ENCODE measurements at places on chromosomes 5 and 9.
A peak's percentile ranks its signal among the peaks of the same experiment; 100 is the strongest.

GRCh38 chr9:17832812-17833211, 253.9 kb downstream of the SH3GL2 start:
- no peak for DNase-seq

DNA sequence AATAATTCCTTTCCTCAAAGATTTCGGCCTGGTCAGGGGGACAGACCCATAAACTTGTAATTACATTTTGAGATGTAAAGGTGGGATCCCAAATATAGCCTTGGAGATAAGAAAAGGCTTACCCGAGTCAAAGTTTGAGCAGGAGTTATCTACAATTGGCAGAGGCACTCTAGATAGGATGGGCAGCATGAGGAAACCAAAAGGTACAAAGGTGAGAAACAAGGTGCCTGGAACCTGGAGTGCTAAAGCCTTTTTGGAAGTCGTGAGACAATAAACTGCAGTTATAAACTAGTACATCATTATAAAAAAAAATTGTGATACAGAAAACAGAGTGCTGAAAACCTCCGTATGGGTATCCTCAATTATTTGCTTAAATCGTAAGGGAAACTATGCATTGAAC, 212.4 kb downstream of the EFNA5 start:
- DNase-seq, result no peak

DNA sequence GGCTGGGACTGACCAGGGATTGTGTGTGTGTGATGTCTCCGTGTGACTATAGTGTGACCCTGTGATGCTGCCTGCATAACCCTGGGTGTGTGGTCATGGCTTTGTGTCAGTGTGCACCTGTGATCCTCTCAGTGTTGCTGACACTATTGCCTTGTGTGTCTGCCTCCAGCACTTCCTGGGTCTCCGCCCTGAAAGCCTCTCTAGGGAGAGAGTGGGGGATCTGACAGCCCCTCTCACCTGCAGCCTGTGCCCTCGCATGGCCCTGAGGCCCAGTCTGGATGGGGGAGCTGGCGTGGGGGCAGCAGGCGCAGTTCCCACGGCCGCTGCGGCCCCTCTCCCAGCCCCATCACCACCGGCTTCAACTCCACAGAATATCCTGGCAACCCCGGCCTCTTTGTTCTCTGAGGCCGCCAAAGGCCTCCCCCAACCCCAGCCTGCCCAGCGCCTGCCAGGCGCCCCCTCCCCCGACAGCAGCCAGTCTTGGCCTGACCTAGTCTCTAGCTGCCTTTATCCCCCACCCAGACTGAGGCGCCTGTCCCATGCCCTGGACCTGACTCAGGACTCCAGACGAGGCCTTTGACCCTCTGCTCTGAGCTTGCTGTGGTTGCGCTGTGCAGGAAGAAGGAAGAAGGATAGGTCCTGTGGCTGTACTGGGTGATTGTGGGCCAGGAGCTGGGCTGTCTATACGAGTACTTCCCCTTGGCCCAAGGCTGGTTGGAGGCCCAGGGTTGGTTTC, 38.7 kb downstream of the CXXC5 start:
- DNase-seq, result no peak

GRCh38 chr9:121885345-121885901, 207.7 kb downstream of the TTLL11 start:
- no peak for DNase-seq

GRCh38 chr5:7426284-7426683, 30.3 kb downstream of the ADCY2 start:
- no peak for DNase-seq

- no peak for DNase-seq
These were observed 275.7 kb upstream of the DAB2 start for GRCh38 chr5:39700523-39700922.

DNA sequence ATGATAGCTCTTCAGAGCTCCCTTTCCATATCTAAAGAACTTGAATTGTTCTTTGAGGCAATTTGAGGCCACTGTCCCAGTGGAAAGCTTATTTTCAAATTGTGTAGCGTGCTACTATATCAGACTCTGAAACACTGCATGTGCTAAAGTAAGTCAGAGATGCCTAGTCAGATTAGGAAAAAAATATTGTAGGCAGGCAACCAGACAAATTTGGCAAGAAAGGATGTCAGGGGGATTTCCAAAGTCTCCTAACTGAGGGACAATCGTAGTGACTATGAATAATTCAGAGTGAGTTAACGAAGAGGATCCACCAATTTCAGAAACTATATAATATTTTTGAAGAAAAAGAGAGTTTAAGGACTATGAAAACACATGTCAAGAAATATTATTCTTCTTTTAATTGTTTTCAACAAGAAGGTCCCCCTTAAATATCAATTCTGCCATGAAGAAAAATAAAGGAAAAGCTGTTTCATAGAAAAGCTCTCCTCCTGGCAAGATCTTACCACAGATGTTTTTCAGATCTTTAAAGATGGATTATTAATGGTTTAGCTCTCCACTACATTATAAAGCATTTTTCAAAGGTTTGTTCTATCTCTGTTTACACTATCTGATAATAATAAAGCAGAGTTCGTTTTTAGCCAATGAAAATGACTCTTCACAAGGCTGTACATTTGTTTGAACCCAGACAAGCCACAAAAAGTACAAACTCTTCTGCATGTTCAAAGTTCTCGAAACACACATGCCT, 273.5 kb upstream of the PTGER4 start:
- no peak for DNase-seq

DNA sequence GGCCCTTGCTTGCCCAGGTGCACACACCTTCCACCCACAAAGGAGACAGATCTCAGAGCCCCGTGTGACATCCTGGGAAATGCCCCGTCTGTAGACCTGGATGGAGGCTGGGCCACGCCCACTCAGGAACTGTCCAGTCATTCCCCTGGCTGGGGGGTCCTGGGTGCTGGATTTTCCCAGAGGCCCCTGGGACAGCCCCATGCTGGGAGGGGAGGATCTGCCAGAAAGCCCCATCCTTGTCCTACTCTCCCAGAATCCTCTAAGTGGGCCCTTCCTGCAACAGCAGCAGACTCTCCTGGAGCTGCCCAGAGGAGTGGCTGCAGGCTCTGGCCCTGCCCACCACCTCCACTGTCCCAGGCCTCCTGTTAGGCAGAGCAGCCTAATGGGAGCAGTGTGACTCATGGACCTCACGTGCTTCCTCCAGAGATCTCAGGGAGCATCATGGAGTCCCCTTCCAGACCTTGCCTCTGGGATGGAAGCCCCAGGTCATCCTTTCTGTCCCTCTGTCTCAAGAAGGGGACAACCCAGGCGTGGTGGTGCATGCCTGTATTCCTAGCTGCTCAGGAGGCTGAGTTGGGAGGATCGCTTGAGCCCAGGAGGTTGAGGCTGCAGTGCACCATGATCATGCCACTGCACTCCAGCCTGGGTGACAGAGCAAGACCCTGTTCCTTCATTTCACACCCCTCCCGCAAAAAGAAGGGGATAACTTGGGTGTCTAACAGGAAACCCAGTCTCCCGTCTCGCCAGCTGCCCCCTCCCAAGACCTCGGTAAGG, 51.7 kb downstream of the JADE2 start:
- DNase-seq, result no peak

- no peak for DNase-seq
These were observed 56.8 kb downstream of the PUM3 start for GRCh38 chr9:2787065-2787464.

DNA sequence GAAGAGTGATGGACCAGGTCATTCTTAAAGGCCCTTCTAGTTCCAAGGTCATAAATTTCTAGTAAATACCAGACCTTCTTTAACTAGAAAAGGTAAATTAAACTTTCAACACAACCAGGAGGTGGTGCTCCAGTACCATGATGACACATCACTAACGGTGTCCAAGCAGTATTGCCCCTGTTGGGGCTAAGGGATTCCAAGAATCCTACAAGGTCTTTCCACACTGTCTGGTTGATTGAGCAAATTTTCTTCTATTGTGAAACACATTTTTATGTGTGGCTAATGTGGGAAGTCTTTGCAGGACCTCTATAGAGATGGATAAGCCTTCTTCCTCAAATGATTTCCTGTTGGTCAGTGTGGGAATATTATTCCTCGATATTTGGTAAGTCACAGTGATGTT, 459.6 kb upstream of the PAPPA start:
- DNase-seq, result no peak

- peak; percentile 9 for DNase-seq
These were observed at the start of gene SUSD3 for GRCh38 chr9:93058355-93059010. SUSD3 (plus strand) TSS chr9:93058701; CDS start chr9:93058743, 42 bp downstream.

DNA sequence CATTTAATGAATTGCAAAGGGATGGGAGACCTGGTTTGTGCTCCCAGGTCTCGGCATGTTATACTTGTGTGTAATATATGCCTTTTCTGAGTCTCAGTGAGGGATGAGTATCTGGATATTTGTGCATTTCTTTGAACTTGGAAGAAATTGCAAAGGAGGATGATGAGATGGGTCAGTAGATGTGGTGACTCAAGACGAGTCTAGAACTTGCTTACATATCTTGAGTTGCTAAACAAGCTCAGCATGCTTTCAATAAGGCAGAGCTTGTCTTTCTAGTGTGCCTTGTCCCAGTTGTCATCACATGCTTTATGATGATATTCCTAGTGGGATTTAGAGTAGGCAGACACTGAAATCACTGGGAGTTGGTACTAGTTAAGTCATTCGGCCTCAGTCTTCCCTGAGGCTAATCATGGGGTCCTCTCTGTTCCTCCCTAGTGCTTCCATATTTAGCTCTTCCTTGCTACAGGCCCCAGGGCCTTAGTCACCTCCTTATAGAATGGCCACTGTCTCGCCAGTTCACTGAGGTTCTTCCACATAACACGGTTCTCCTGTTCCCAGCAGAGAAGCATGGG, 222.3 kb downstream of the ARRDC3 start:
- DNase-seq, result no peak

DNA sequence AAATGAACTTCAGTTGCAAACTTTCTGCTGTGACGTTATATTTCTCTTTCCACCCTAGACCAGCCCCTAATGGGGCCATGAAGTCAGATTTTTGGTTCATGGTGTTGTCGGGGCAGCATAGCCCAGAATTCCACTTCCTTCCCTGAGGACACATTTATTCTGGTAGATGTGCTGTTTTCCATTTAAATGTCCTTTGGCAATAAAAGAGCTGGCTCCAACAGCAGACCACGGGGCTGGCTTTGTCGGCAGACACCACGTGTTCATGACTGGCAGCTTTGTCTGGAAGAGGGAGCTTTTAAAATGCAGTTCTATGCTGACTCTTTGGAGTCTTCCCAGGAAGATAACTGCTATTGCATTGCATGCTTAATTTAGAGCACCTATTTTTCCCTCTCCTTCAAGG, 17.6 kb upstream of the LCP2 start:
- DNase-seq, result no peak

GRCh38 chr9:19662213-19662612, 126.6 kb downstream of the SLC24A2 start:
- DNase-seq, result no peak

DNA sequence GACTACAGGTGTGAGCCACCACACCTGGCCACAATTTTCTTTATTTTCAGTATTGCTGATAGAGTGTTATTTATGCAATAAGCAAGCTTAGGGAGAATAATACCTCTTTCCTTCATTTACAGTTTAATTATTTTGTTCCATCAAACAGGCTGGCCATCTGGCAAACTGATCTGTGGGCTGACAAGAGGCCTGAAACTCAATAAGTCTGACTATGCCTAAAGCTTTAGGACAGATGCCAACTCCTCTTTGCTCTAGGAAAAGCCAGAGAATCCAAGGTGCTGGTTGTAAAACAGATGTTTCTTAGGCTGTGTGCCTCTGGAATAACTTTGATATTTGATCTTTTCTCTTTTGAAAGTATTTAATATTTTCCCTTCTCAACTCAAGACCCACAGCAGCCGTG, 98.4 kb downstream of the TARS1 start:
- DNase-seq, result no peak

GRCh38 chr5:91357012-91357634, 26.0 kb downstream of the ARRDC3 start:
- DNase-seq, result no peak

DNA sequence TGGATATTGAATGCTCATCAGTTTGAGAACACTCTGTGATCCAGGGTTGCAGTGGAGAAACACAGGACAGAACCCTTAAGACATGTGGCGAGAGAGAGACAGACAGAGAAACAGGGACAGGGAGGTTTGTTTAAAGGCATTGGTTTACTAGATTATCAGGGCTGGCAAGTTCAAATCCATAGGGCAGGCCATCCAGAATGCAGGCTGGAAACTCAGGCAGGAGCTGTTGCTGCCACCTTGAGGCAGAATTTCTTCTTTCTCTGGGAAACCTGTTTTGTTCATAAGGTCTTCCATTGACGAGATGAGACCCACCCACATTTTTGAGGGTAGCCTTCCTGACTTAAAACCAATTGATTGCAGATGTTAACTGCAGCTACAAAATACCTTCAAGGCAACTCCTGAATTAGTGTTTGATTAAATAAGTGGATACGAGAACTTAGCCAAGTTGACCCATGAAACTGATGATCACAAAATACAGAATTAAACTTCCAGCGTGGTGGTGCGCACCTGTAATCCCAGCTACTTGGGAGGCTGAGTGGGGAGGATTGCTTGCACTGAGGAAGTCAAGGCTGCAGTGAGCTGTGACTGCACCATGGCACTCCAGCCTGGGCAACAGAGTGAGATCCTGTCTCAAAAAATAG, 55.9 kb downstream of the NSUN2 start:
- DNase-seq, result peak; percentile 16

DNA sequence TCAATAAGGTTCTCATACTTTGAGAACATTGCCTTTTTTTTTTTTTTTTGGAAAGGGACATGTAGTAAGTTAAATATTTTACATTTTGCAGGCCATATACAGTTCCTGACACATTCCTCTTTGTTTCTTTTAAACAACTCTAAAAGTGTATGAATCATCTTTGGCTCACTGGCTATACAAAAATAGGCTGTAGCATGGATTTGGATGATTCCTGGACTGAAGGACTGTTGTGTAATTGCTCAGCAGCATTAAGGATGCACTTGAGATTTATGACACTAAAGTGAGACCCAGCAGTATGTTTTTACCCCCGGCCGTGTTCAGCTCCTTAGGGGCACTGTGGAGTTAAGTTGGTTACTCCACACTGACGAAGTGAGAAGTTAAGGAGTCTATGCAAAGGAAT, 41.3 kb downstream of the VPS13A start:
- DNase-seq, result no peak
